Effector CD8-positive, alpha-beta T cell (primary cell): ENCODE measurements at places on chromosomes 3 and 15.

DNA sequence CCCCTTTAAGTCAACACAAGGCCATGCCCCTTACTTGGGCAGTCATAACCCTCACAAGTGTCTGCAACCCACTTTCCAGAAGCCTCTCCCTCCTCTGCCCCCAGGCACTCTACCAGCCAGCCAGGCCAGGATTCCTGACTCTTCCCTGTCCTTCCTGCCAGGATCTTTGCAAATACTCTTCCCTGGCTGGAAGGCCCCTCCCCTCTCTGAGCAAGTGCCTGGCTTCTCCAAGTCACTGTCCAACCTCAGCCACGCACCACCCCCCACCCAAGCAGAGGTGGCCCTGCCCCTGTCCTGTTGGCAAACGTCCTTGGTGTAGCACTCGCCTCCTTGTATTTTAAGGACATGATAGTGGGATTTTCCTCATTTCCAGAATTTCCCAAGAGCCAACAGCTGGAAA is 54.7 kb upstream of the USP3 start:
- no peak for DNase-seq

GRCh38 chr15:45168751-45169551 is 18.8 kb downstream of the SHF start:
- DNase-seq = no peak

DNA sequence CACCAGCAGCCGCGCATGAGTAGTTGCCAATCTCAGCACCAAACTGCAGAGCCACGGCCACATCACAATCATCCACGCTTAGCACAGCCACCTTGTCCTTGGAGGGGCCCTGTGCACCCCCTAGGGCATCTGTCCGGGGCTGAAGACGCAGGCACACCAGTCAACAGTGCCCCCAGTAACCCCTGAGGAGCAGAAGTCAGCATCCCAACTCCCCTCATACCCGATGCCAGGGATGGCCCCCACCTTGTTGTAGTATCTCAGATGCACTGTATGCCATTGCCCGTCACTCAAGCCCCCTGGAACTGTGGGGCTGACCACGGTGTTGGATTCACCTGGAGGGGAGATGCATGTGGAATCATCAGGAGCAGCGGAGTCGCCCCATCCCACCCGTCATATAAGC is 7.6 kb downstream of the CELSR3 start:
- DNase-seq = no peak

GRCh38 chr3:19967208-19967607 is 20.3 kb downstream of the RAB5A start:
- no peak for DNase-seq

- DNase-seq = no peak
Observed at GRCh38 chr3:17602126-17602525, 140.3 kb downstream of the TBC1D5 start.
